AG10803 (cell line): ENCODE measurements at places on chromosomes 11 and 22.
A peak's percentile ranks its signal among the peaks of the same experiment; 100 is the strongest.

DNA sequence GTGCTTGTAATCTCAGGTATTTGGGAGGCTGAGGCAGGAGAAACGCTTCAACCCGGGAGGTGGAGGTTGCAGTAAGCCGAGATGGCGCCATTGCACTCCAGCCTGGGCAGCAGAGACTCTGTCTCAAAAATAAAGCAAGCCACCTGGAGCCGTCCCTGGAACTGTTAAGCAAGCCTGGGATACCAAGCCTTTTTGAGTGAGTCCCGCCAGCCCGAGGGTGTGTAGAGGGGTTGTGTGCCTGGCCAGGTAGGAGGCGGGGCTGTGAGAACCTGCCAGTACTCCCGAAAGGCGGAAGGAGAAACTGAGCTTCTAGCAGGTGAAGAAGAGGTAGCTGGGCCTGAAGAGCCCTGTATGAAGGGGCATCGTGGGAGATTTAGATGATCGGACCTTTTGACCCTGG is 52.4 kb downstream of the TRIOBP start:
- DNase-seq = no peak

DNA sequence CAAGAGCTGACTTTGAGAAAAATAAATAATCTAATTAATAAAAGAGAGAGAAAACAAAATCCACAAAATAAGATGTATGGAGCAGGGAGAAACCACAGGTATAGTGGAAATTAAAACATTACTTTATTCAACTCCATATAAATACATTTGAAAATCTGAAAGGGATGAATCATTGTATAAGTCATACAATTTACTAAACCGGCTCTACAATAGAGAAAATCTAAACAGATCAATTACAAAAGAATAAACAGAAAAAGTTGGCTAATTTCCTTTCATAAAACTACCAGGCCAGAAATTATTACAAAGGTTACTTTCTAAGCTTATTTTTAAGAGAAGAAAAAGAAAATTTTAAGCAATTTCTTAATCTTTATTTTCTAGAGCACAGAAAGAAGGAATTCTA is 51.3 kb upstream of the DRD2 start:
- no peak for DNase-seq

DNA sequence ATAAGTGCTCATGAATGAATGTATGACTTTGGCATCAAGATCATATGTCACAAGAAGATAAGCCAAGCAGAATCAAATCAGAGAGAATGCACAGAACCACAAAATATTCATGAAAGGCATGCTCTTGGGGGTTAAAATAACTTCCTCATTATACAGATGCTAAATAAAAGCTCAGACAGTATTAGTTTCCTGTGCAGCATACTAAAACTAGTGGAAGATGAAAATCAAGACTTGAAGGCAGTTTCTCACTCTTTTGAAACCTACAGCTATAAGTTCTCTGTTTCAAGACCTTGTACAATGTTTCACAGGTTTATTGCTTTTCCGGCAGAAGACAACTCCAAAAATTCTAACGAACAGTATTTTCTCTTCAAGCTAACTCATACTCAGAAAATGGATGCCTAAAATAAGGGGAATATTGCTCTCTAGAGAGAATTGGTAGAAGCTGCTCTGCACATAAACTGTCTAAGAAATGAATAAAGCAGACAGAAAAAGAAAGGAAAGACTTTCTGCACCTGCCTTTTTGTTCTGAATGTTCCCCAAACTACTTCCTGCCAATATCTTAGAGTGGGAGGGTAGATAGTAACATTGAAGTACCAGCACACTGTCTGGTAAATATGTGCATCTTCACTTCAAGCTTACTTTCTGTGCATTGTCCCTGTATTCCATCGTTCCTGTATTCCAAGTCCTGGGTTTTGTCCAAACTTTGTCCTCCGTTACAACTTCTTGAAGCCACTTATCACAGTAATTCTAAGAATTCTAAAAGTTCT is 639.4 kb upstream of the FAT3 start:
- no peak for DNase-seq

GRCh38 chr11:62708793-62709192 is 1.3 kb downstream of the GNG3 start:
- DNase-seq = no peak

DNA sequence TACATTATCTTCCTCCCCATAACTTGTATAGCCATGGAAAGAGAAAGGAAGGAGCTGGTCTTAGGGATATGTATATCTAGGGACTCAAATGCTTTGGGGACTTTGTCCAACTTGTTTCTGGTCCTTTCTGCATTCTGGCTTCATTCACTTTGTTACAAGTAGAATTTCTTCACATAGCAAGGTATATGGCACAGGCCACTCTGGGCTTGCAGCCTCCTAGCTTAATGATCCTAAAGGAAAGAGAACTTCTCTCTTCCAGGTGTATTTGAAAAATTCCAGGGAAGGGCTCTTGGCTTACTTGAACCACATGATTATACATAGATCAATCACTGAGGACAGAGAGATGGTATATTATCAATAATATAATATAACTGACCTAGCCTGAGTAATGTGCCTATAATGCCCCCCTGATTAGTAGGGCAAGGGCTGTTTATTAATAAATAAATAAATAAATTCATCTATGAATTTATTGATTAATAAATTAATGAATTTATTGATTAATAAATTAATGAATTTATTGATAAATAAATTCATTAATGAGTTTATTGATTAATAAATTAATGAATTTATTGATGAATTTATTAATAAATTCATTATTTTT is 48.2 kb upstream of the CEP295 start:
- DNase-seq = no peak

GRCh38 chr11:33532720-33533385 is 167.8 kb downstream of the C11orf91 start:
- no peak for DNase-seq

GRCh38 chr11:113401718-113402117 is 14.1 kb downstream of the ANKK1 start:
- DNase-seq = peak; percentile 8

DNA sequence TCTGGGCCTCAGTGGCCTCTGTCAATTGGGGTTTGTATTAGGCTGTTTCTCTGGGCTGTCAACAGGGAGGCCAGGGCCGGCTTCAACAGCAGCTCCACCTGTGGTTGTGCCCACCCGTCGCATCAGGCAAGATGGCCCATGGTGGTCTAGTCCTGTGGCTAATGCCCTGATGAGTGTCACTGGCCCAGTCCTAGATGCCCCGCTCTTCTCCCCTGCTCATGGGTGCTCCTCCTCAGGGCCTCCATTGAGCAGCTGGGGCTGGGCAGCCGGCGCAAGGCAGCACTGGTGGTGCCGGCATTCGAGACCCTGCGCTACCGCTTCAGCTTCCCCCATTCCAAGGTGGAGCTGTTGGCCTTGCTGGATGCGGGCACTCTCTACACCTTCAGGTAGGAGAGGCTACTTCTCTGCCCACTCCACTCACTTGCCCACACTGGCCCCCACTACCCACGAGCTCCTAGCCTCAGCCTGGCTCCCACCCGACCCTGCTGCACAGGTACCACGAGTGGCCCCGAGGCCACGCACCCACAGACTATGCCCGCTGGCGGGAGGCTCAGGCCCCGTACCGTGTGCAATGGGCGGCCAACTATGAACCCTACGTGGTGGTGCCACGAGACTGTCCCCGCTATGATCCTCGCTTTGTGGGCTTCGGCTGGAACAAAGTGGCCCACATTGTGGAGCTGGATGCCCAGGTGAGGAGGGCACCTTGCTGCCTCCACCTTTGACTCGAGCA is 5.4 kb downstream of the LARGE2 start:
- DNase-seq = no peak

DNA sequence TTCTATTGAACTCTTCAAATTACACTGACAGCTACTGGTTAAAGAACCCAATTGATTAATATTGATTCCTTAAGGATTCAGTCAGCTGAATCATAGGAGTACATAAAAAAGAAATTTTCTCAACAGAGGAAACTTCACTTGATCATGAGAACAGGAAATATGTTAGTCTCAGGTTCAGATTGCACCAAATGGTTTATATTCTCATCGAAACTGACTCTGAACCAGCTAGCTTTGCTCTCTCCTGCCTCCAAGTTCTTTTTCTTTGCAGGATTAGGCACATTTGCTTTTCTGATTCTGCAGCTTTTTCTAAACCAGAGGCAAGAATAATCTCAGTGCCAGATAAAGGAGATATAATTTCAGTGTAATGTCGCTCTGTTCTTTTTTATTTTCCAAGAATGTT is 33.2 kb upstream of the CTSC start:
- DNase-seq = no peak

DNA sequence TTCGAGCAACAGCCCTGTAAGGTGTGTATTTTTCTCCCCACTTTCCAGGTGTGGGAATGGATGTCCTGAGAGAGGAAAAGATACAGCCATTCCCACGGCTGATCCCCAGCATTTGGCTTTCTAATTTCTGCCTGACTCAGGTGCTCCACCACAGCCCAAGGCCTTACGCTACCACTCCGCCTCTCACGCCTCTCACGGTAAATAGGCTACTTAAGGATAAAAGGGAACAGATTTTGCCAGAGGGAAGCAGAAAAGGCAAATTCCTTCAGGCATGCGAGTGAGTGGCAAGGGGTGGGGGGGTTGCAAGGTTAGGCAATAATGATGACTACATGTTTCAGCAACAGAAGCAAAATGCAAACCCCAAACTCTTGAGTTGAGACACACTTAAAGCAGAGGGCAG is 9.2 kb downstream of the PVALB start:
- DNase-seq = no peak

GRCh38 chr22:33513388-33514338 is 406.6 kb downstream of the LARGE1 start:
- peak; percentile 80 for DNase-seq

GRCh38 chr11:100753172-100753543 is 66.1 kb downstream of the ARHGAP42 start:
- no peak for DNase-seq

GRCh38 chr22:45575173-45575572 is 72.5 kb downstream of the FBLN1 start:
- DNase-seq = no peak

DNA sequence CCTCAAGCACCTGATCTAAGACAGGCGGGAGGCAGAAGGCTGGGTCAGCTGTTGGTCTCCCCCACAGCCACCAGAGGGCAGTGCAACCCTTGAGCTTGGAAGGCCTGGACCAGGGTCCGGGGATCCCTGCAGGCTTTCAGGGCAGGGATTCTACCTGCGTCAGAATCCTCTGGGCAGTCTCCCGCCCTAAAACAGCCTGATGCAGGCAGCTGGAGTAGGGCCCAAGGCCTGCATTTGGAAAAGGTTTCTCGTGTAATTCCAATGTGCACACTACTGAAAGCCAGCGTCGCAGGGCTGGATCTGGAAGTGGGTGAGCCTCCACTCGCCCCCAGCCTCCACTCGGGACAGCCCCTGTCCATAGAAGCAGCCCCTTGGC is 31.8 kb downstream of the BID start:
- peak; percentile 51 for DNase-seq

DNA sequence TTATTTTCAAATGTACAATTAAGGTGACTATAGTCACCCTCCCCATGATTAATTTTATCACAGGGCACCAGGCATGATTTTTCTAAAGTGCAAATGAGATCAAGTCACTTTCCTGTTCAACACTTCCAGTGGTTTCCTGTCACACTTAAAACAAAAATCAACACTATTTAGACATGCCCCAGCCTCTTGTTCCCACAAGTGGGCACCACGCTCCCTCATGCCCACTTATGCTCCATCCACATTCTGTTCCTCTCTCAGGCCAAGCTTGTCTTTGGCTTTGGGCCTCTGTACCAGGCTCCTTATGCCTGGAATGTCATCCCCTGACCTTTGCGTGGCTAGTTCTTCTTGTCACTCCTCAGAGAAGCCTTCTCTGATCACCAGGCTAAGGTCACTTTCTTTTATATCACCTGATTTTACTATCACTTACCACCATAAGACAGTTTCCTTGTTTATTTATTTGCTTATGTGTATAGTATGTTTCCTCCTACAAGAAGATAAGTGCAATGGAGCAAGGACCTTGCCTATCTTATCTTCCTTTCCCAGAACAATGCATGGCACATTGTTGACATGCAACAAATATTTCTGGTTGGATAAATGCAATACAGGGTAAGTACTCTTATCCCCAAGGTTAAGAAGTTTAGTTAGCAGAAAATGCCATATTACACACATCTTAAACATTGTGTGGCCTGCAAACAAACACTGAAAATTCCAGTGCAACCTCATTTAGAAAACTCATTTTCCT is 50.9 kb upstream of the PANX1 start:
- no peak for DNase-seq

- no peak for DNase-seq
Measured at GRCh38 chr11:133570376-133570775, 38.1 kb upstream of the OPCML start.

DNA sequence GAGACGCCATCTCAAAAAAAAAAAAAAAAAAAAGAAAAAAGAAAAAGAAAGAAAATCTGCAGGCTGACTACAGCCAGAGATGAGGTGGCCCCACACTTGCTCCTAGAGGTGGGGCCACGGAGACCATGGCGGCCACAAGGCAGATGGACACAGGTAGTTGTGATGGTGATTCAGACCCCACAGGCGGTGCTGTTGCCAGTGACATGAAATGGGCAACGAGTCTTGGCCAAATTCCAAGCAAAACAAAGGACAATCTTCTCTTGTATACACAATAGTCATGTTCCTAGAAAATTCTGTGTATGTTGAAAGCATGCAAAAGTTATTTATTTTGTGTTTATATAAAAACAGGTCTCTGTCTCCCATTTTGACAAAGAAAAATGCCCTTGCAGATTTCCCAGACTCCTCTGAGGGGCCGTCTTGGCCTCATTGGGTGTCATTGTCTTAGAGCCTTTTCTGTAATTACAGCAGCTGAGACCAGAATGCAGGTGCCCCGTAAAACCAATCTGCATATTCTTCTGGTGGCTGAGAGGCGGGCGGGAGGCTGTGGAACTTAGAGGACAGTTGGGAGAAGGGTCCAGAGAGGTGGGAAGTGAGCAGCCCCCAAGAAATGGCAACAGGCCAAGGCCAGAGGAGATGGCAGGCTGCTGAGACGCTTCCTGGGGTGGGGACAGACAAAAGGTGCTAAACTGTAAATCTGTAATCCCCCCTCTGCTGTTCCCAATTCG is 22.5 kb upstream of the DAGLA start:
- no peak for DNase-seq

- DNase-seq = no peak
Measured at GRCh38 chr11:8610532-8611116, 16.6 kb upstream of the STK33 start.

GRCh38 chr11:112004389-112004788 is 20.8 kb upstream of the DLAT start:
- DNase-seq = no peak

GRCh38 chr11:122344215-122344614 is 228.2 kb upstream of the BLID start:
- peak; percentile 98 for DNase-seq

DNA sequence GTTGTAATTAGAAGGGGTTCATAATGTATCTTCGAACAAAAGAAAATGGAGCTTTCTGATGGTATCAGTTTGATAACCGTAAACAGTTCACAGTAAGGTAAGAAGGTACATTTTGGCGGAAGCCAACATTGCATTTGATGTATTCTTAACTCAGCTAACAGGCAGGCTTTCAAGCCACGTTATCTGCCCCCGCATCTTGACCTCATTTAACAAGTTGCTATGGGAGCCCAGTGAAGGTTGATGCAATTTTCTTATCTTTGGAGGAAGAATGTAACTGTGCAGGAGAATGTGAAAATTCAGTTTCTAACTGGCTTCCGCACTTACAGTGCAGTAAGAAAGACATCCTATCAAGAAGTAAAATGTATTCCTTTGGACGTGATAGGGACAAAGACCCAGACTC is 110.6 kb downstream of the ETS1 start:
- no peak for DNase-seq
